Activated naive CD4-positive, alpha-beta T cell treated with anti-CD3 and anti-CD28 coated beads for 36 hours (primary cell): ENCODE measurements at places on chromosomes 5 and 9. TPM values are rescaled to one million over a fixed set of nuclear protein-coding genes. Genes with fewer than 3 reads are reported as not detected.

GRCh38 chr9:91986248-91986647 lies 36.2 kb upstream of the ROR2 start:
- no peak for DNase-seq

- no peak for DNase-seq
Measured at GRCh38 chr5:155850370-155850769, 476.6 kb upstream of the SGCD start.

DNA sequence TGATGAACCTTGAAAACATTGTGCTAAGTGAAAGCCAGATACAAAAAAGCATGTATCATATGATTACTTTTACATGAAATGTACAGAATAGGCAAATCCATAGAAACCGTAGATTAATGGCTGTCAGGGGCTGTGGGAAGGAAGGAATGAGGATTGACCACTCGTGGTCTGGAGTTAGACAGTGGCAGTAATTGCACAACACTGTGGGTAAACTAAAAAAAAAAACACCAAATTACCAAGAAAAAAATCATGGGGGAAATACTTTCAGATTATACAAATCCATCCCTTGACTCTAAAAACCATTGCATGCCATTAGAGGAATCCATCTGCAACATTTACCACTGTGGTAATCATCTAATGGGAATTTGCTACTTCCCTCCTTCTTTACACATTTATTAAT lies 140.0 kb downstream of the SIL1 start:
- no peak for DNase-seq

GRCh38 chr9:101536938-101537337 lies 3.3 kb downstream of the RNF20 start:
- peak; percentile 56 for DNase-seq

GRCh38 chr9:100269656-100270055 lies 83.1 kb downstream of the TEX10 start:
- DNase-seq, result no peak

DNA sequence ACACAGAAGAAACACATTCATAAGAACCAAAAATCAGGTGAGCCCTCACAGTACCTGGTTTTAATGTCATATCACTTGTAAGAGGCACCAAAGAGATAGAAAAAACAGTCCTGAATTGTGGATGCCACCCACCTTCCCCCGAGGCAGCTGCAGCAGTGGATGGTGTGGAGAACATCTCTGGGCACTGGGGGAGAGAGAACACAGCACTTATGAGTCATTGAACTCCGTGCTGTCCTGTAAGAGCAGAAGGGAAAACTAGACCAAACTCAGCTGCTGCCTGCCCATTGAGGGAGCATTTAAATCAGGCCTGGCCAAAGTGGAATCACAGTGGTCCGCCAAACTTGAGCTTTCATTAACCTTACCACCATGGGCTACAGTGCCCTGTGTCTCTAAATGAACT lies 296.2 kb downstream of the SPATA31D1 start:
- no peak for DNase-seq

DNA sequence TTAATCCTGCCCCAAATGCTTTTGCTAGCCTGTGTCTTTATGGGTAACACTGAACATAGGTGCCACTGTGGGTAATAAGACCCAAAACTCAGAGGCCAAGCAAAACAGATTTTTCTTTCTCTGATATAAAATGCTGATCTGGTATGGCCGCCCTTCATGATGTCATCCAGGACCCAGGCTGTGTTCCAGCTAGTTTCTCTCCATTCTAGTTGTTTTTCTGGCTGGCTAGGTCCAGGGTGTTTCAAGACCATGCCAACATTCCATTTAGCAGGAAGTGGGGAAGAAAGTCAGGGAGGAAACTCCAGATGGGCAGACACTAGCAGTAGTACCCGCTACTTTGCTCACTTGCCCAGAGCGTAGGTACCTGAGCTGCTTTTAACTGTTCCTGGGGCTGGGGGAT lies 183.9 kb upstream of the OTULINL start:
- DNase-seq, result no peak

- DNase-seq, result no peak
Measured at GRCh38 chr9:87683751-87684626, 41.9 kb upstream of the CTSL start.

The MED27 gene
- total RNA-seq, result 27.7 TPM

The SLC25A2 gene
- total RNA-seq, result not detected

The S100Z gene
- total RNA-seq, result 0.81 TPM
